Thoracic aorta (tissue), 2 donors: ENCODE measurements at places on chromosomes 4 and X. TPM values are rescaled to one million over a fixed set of nuclear protein-coding genes. Genes with fewer than 3 reads are reported as not detected.

SORCS2 gene
- 0.68 TPM for total RNA-seq

ENOPH1 gene
- total RNA-seq = 15.5 TPM

GPRASP1 gene
- 36.3 TPM for total RNA-seq

TASL gene
- total RNA-seq = 0.42 TPM

NIPAL1 gene
- 2.4 TPM for total RNA-seq

SATL1 gene
- total RNA-seq = not detected

INTU gene
- 16.6 TPM for total RNA-seq

DNA sequence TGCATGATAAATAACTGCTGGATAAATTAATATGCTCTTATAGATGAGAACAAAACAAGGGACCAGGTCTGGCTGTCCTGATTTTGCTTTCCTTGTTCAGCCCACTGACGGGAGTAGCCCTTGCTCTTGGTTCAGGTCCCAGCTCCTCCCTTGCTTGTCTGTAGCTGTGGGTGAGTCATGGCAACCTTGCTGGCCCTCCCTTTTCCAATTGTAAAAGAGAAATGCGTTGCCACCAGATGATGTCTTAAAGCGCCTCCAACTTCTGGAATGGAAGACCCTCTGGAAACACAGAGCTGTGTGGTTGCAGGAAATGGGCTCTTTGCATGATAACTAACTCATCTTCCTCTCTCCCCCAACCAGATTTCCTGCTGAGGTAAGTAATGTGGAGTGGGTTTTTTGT lies 171.4 kb downstream of the AASDH start:
- DNase-seq = no peak

DNA sequence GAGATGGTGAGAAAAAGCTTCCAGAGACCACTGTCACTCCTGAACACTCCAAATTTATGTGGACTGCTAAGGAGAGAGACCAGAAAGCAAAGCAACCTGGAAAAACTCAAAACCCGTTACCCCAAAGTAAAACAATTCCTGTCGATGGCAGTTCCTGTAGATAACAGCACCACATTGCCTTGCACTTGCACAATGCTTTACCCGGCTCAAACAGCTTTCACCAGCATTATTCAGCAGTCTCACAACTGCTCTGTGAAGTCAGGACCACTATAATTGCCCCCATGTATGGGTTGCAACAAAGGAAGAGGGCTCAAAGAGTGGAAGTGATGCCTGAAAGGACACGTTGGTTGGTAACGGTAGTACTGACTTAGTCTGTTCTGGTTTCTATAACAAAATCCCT lies 234.8 kb downstream of the BCOR start:
- no peak for DNase-seq

GRCh38 chr4:154009191-154009590 lies 220.3 kb upstream of the SFRP2 start:
- no peak for DNase-seq

GRCh38 chr4:108172753-108173598 lies 4.2 kb upstream of the LEF1 start:
- no peak for DNase-seq

- no peak for DNase-seq
These were observed 203.0 kb downstream of the AFAP1 start for GRCh38 chr4:7736436-7737267.

DNA sequence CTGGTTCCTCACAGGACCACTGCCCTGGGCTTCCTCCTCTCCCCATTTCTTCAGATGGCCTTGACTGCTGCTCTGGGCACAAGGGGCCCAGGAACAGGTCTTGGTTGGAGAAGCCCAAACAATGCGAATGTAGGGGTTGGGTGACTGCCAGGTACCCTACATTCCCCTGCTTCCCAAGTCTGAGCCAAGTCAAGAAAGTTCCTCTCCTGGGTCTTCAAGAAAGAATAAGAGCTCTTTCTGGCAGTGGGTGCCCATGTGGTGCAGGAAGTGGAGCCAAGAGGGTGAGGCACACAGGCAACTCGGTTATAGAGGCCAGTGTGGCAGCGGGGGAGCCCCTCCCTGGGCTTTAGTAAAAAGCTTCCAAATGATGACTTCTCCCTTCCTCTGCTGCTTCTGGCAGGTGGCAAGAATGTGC lies 2.7 kb downstream of the SLC34A2 start:
- no peak for DNase-seq

- DNase-seq = no peak
These were observed 562.3 kb upstream of the NDST4 start for GRCh38 chr4:115675719-115676118.

- no peak for DNase-seq
These were observed 5.6 kb downstream of the CYSLTR1 start for GRCh38 chrX:78321809-78322208.

DNA sequence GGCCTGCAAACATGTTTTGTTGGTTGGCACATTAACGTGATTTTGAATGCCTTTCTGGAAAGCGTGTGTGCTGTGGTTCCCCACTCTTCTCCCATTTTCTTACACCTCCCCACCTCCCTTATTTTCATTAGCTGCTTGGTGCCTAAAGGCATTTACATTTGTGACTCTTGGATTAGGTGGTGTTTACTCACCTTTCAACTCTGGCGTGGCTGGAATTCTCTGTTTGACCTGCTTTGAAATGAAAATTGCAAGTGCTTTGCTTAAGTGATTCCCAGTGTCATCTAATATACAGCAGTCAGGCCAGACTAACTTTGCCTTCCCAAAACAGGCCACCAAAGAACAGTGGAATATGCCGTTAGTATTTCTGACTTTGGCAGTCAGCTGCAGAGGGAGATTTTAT lies 80.5 kb downstream of the NHSL2 start:
- no peak for DNase-seq

DNA sequence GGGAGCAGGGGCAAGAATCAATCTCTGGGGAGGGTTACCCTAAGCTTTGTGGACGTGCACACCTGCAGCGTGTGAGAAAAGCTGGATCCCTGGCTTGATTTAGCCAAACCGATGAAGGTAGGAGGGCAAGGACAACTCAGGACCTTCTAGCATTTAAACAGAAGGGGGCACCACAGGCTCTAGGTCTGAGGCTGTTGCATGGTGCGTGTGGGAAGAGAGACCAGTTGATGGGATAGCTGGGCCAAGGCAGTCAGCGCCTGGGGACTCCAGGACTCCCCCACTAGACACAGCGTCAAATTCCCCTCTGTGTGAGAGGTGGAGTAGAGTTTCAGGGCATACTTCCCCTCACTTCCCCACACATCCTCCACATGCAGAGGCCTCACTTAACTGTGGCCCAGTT lies 4.3 kb downstream of the GABRQ start:
- DNase-seq = no peak

- DNase-seq = no peak
These were observed 5.0 kb upstream of the ZFX start for GRCh38 chrX:24144528-24144927.

DNA sequence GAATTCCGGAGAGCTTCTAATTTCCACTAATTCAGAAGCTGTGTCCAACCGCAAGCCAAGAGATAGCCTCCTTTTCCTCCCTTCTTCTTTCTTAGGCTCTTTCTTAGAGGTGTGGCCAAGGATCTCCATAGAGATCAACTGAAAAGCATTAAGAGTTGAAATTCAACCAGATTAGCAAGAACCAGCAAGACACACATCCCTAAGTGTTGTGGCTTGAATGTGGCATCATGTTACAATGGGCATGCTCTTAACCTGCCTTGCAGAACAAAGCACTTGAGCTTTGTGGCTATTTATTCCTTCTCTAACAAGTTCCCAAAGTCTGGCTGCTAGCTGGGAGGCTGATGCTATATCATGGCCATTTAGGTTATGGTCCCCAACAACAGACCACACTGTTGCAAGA lies 10.4 kb downstream of the ANOS1 start:
- DNase-seq = no peak
